ENCODE measurements at places on chromosomes 1 and 21.

- peak; percentile 40 for DNase-seq
Observed at GRCh38 chr1:162536511-162536910, 25.0 kb upstream of the UAP1 start.

- DNase-seq, result no peak
Observed at GRCh38 chr1:232111611-232112010, 485.0 kb downstream of the DISC1 start.

GRCh38 chr1:159895286-159895685, 4.7 kb downstream of the CFAP45 start:
- no peak for DNase-seq

- no peak for DNase-seq
Observed at GRCh38 chr1:42137766-42138165, 15.4 kb upstream of the GUCA2B start.

DNA sequence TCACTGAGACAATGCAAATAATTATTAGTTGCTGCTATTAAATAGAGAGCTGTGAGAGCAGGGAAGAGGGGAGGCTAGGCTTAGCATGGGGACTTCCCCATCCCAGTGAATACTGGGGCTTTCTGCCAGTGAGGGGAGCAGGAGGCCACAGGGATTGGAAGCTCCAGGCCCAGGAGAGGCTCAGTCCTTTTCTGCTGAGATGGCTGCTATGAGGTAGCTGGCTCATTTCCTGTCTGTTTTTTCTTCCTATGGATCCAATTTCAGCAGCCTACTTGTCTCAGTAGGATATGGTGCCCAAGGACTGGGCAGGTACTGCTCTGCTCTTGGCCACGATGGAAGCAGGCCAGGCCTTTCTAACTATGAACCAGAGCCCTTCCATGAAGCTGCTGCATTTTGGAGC, 10.0 kb downstream of the STMN1 start:
- no peak for DNase-seq

DNA sequence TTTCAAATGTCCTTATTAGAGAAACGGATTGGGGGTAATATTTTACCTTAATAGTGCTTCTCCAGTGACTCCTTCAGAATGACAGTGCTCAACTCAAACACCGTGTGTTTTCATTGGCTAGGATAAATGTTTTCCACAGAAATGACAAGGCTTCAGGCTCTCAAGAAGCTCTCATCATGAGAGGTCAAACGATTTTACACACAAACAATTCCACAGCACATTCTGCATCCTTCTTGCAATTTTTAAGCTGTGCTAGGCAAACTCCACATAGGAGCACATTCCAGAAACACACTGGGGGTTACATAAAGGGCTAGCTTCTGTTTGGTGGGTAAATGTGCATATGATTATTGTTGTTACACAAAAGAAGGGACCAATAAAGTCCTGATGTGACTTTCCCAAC, 75.5 kb upstream of the IPO9 start:
- no peak for DNase-seq

- no peak for DNase-seq
Observed at GRCh38 chr1:59564192-59564891, 250.4 kb upstream of the HOOK1 start.

- no peak for DNase-seq
Observed at GRCh38 chr21:42750737-42751530, 97.5 kb downstream of the PDE9A start.

- DNase-seq, result no peak
Observed at GRCh38 chr1:38740487-38740886, 119.1 kb downstream of the RRAGC start.

DNA sequence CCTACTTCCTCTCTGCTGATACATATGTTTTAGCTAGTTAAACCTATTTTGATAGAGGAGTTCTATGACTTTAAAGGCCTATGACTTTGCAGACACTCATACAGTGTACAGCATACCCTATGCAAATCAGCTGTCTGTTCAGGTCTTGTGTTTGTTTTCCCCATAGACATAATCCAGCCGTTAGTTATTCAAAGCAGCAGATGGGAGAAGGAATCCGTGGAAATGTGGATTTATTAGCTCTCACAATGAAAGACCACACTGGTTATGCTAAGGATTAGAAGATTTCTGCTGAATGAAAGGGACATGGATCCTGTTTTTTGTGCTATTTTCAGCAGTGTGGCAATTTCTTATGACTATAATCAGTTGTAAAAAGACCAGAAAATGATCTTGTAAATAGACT, 59.8 kb downstream of the MAST2 start:
- no peak for DNase-seq

DNA sequence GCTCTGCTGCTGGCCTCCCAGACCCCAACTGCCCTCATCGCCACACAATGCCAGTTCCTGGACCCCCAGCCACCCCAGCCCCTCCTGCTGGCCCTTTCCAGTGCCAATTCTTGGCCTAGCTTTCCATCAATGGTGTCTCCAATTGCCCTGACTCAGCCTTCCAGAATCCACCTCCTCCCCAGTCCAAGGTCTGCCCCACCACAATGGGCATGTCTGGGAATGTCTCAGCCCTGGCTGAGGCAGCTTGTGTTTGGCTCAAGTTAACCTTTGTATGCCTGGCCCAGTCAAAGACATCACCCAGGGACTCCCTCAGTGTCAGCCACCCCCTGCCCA, 16.4 kb downstream of the ALDH4A1 start:
- DNase-seq, result peak; percentile 54

DNA sequence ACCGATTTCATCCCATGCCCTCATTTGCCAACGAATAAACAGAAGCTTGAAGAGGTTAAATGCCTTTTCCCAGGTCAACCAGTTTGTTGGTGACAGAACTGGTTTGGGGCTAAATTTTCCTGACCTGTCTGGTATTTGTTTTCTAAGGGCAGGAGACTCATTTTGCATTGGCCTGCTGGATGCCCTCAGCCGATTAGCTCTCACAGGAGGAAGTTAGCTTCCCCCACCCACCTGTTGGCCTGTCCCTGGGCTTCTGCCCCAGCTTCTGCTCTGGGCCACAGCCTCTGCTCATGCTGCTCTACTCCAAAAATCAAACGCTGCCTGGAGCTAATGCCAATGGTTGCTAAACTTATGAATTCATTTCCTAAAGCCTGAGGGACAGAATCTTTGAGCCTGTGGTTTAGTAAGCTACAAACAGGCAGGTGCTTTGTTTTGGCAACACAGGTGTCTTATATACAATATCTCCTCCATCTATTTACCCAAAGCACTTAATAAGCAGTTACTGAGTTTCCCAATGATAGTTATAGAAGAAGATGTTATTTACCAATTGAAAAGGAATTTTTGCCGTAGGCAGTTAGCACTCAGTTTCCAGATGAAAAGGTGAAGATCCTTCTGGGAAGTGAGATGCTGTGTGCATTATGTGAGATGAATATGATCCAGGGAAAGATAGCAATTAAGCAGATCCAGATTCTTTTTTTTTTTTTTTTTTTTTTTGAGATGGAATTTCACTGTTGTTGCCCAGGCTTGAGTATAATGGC, 82.3 kb downstream of the TM2D1 start:
- DNase-seq, result no peak

DNA sequence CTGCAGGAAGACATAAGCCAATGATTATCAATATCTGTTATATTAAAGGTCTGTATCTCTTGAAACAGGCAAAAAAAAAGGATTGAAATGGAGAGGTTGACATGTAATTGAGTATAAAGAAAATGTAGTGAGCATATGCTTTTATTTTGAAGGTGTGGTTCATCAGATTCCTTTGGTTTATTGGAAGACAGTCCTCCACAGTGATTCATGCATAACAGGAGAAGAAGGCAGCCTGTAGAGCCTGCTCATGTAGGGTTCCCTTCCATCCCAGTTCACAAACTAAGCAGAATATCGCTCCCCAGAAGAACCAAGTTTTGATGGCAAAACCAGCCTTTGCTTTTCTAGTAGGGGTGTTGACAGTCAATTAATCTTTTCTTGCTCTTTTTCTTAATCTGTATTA, 1016.8 kb upstream of the ADGRL4 start:
- no peak for DNase-seq

GRCh38 chr1:2317230-2318065, 73.9 kb downstream of the MORN1 start:
- no peak for DNase-seq

GRCh38 chr1:96338622-96339021, 383.0 kb upstream of the PTBP2 start:
- no peak for DNase-seq

DNA sequence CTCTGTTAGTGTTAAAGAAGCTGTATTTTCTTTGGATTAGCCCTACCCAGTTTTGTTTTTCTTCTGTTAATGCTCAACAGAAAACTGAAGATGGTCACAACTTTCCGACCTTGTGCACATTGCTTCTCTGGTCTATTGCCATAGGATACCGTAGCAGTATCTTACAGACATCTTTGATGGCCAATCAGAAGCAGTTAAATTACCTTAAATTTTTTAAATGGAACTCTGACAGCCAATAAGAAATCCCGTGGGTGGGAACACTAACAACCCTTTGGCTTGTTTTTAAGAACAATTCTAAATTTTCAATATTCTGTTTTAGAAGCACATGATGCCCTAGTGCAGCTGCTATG, 17.2 kb downstream of the NFYC start:
- DNase-seq, result peak; percentile 56

GRCh38 chr1:15603050-15603965, 13.9 kb upstream of the DDI2 start:
- peak; percentile 70 for DNase-seq

- no peak for DNase-seq
Observed at GRCh38 chr1:216184126-216184680, 239.0 kb downstream of the USH2A start.

- no peak for DNase-seq
Observed at GRCh38 chr1:16101623-16102022, 28.2 kb upstream of the FAM131C start.

DNA sequence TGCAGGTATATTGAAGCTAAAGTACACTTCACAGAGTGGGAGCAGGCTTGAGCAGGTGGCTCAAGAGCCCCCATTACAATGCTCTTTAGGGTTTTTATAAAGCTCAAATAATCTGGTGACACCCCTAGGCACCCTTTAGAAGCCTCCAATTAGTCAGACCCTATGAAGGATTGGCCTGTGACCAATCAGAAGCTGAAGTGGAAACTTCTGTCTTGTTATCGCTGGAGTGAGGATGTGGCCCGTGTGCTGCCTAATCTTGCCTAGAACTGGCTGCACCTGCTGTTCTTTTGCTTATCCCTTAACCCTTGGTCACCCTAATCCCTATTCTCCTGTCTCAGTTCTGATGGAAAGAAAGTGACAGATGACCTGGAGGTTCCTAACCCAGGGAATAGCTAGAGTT, 70.8 kb upstream of the ABCG1 start:
- no peak for DNase-seq

GRCh38 chr1:197911857-197912696, 5.1 kb upstream of the LHX9 start:
- DNase-seq, result no peak

GRCh38 chr21:45264912-45265515, 22.7 kb downstream of the POFUT2 start:
- no peak for DNase-seq
